ENCODE measurements at places on chromosomes 4 and X.

DNA sequence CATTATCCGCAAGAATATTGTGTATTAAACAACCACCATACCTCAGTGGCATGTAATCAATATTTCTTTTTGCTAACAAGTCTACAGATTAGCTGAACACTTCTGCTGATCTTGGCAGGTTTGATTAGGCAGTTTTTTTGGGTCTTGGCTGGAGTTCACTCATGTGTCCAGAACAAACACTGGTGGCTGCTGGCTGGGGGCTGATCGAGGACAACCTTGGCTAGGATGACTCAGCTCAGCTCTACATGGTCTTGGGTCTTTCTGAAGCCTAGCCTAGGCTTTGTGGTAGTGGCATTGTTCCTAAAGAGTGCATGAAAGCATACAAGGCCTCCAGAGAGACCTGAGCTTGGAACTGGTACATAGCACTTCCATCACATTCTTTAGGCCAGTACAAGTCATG, 41.1 kb downstream of the PPEF1 start:
- no peak for DNase-seq

GRCh38 chr4:143407474-143407873, 70.8 kb downstream of the GAB1 start:
- no peak for DNase-seq

GRCh38 chrX:5957506-5957905, 271.2 kb downstream of the NLGN4X start:
- no peak for DNase-seq

DNA sequence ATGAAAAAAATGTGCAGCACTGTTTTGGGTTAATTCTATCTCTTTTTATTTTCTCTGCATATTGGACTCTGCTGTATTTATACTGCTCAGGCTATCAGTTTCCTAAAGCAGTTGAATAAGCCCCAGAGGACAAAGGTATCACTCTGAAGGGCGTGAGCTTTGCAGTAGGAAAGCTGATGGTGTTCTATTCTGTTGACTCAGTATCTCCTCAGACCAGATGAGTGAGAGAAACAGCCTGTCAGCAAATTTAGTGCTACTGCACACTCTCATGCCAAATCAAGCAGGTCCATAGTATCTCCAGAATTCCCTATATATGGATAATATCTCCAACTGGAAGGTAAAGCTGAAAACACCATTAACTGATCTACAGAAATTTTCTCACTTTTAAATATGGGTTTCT, 132.3 kb upstream of the UGT8 start:
- no peak for DNase-seq

DNA sequence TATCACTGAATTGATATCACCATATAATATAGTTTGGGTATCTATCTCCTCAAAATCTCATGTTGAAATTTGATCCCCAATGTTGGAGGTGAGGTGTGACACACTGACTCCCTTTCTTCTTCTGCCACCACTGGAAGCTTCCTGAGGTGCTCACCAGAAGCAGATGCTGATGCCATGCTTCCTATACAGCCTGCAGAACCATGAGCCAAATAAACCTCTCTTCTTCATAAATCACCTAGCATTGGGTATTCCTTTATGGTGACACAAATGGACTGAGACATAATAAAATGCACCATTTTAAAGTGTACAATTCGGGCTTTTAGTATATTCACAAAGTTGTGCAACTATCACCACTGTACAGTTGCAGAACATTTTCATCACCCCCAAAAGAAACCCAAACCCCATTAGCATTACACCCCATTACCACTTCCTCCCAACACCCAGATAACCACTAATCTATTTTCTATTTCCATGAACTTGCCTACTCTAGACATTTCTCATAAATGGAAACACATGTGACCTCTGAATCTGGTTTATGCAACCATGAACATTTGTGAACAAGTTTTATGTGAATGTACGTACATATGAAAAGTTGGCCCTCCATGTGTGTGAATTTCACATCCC, 148.9 kb downstream of the OPHN1 start:
- DNase-seq, result no peak

- DNase-seq, result no peak
Measured at GRCh38 chr4:15481961-15482745, 12.5 kb downstream of the CC2D2A start.

- DNase-seq, result no peak
Measured at GRCh38 chr4:81905971-81906370, 434.3 kb upstream of the RASGEF1B start.

DNA sequence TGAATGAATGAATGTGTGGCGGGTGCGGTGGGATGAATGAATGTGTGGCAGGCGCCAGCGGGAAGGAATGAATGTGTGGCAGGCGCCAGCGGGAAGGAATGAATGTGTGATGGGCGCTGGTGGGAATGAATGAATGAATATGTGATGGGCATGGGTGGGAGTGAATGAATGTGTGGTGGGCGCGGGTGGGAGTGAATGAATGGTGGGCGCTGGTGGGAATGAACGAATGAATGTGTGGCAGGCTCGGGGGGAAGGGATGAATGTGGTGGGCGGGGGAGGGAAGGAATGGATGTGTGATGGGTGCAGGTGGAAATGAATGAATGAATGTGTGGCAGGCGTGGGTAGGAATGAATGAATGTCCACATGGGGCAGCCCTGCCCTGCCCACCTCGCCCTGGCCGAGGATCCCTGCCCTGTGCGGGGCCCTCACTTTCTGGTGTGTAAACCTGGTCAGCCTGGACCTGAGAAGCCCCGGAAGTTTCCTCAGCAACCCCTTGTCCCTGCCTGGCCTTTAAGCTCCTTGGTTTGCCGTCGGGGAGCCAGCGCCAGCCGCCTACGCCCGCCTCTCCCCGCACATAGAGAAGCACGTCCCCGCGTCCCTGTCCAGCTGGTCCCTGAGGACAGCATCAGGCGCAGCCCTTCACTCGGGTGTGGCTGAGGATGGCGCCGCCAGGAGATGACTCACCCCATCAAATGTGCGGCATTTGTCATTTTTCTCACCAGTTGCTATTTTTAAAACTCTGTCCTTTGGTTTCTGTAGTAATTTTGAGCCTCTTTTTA, 112.8 kb upstream of the LRPAP1 start:
- DNase-seq, result no peak

GRCh38 chr4:128513664-128514484, 226.3 kb upstream of the PGRMC2 start:
- no peak for DNase-seq

- DNase-seq, result no peak
Measured at GRCh38 chr4:81679315-81679714, 207.6 kb upstream of the RASGEF1B start.

- no peak for DNase-seq
Measured at GRCh38 chr4:9608300-9608699, 164.1 kb downstream of the DEFB131A start.
